Dorsolateral prefrontal cortex (tissue), 122 donors: ENCODE measurements at places on chromosomes 3 and 15.

- DNase-seq, result no peak
Observed at GRCh38 chr3:177279118-177279815, 82.0 kb upstream of the TBL1XR1 start.

DNA sequence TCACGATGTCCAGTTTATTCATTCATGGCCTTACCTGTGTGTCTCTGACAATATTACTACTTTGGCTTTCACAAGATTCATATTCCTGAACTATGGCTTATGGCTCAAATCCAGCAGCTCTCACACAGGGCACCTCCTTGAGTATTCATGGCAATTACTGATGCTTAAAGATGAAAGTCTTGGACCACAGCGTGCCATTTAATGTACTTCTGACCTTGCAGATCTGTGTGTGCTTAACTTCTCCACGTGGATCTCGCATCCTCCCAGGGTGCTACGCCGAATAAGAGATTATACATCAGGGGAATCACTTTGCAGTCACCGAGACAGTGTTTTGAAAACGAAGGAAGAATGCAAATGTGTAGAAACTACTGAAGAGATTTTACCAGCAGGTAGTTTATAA lies 147.5 kb downstream of the TNIK start:
- DNase-seq, result no peak

GRCh38 chr3:99647081-99647480 lies 8.7 kb downstream of the COL8A1 start:
- DNase-seq, result no peak

DNA sequence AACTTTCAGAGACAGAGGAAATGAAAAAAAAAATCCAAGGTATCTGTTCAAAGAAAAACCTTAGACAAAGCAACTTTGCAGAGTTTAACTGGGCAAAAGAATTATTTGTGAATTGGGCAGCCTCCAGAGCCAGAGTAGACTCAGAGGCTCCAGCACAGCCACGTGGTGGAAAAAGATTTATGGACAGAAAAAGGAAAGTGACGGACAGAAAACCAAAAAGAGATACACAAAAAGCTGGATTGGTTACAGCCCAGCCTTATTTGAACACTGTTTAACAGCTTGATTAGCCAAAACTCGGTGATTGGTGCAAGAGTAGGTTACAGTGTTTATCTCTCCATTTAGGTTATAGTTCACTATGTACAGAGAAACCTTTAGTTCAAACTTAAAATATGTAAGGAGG lies 23.7 kb upstream of the GPD1L start:
- no peak for DNase-seq

- DNase-seq, result no peak
Observed at GRCh38 chr3:5690904-5691532, 503.5 kb downstream of the EDEM1 start.

- DNase-seq, result no peak
Observed at GRCh38 chr3:98501270-98501669, 3.8 kb downstream of the OR5K2 start.

- no peak for DNase-seq
Observed at GRCh38 chr3:87037652-87038051, 46.7 kb upstream of the VGLL3 start.

DNA sequence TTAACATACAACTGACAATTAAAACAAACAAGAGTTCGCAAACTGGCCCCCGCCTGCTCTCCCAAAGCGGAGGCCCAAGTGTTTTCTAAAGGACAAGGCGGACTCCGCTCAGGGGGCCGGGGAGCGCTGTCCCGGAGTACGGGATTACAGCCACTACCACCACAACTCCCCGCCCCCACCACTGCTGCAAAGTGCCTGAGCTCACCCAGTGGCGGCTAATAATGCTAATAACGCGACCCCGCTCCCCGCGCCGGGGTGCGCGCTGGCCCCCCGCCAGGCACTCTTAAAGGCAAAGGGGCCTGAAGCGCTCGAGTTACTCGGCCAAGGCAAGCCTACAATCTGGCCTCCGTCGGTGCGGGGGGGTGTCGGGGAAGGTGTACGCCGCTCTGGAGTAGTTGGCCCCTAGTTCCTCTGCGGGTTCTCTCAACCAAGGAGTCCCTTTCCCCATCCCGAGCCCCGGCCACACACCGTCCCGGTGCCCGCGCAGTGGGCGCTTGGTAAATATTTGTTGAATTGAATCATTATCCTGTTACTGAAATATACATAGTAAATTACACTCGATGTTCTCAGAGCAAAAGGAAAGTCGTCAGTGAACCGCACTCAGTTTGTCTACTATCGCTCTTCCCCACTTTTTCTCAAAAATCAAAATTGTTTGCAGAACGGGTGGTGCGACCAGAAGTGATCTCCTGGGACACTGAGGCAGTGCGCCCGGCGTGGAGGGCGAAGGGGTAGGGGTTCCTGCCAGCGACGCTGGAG lies 827 bp downstream of the WNT5A start:
- DNase-seq, result peak; percentile 49
